ENCODE measurements at places on chromosomes 5 and 9.

- no peak for DNase-seq
These were observed 177.4 kb downstream of the SEC61B start for GRCh38 chr9:99399474-99399873.

DNA sequence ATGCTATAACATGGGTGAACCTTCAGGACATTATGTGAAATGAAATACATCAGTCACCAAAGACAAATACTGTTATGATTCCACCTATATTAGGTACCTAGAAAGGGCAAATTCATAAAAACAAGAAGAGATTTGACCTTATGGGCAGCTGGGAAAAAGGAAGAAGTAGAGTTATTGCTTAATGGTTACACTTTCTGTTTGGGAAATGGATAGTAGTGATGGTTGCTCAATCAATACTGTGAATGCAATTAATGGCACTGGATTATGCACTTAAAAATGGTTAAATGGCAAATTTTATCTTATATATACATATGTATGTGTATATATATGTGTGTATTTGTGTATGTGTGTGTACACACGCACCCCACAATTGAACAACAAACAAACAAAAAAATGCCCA lies 15.2 kb downstream of the FKBP15 start:
- DNase-seq, result no peak

DNA sequence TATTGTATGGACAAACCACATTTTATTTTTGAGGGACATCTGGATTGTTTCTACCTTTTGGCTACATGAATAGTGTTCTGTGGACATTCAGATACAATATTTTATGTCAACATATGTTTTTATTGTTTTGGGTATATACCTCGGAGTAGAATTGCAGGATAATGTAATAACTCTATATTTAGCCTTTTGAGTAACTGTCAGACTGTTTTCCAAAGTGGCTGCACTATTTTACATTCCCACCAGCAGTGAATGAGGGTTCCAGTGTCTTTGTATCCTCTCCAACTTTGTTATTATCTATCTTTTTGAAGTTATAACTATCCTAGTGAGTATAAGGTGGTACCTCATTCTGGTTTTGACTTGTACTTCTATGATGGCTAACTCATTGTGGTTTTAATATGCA lies 11.0 kb downstream of the NDUFS4 start:
- no peak for DNase-seq

DNA sequence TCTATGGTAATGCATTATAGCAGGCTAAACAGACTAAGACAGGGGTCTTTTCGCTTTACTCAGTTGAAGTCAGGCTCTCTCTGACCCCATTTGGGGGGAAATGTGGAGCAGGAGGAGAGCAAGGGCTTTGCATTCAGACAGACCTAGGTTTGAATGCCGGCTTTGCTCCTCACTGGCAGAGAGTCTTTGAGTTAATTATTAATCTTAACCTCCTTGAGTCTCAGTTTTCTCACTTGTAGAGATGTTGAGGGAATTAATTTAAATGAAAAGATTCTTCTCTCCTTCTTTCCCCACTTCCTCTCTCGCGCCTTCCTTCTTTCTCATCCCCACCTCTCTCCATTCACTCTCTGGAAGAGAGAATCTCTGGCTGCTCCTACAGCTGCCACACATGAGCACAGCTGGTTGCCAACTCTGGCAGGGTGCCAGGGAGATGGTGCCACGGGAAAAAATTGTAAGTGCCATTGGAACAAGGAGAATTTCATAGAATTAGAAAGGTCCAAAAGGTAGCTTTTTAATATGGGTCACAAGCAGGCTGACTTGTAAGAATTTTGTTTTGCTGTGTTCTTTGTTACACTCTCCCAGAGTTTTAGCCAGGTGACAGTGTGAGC lies 25.2 kb upstream of the GLRA1 start:
- DNase-seq, result no peak

DNA sequence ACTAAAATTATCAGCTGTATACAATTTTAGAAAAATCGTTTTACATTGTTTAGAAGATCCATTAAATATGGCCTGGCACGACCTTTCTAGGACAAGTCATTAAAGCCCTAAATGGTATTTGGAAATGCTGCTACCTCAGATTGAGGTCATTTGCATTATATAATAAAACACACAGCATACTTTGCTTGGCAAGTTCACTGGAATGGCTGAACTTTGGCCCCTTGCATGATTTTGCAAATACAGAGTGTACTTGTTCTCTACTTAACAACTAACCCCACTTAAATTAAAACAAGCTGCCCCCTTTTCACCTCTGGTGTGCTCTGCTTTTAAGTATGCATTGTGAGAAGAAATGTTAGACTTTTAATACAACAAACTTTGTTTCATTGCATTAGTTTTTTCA lies 860.1 kb downstream of the PTPRD start:
- no peak for DNase-seq

DNA sequence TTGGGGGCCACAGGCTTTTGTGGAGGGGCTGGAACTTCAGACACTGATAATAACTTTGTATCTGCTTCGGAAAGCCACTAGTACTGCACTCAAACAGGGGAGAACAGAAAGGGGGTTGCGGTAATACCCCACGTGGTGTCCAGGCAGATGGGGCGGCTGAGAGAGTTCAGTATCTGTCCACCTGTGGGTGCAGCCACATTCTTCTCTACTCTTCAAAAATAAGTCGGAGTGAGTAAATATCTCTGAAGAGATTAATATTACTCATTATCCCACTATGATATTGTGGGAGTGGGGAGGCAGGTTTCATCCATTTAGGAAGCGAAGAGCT lies 102.1 kb upstream of the SSBP2 start:
- DNase-seq, result no peak

GRCh38 chr5:130234816-130235215 lies 330.6 kb downstream of the CHSY3 start:
- DNase-seq, result no peak

DNA sequence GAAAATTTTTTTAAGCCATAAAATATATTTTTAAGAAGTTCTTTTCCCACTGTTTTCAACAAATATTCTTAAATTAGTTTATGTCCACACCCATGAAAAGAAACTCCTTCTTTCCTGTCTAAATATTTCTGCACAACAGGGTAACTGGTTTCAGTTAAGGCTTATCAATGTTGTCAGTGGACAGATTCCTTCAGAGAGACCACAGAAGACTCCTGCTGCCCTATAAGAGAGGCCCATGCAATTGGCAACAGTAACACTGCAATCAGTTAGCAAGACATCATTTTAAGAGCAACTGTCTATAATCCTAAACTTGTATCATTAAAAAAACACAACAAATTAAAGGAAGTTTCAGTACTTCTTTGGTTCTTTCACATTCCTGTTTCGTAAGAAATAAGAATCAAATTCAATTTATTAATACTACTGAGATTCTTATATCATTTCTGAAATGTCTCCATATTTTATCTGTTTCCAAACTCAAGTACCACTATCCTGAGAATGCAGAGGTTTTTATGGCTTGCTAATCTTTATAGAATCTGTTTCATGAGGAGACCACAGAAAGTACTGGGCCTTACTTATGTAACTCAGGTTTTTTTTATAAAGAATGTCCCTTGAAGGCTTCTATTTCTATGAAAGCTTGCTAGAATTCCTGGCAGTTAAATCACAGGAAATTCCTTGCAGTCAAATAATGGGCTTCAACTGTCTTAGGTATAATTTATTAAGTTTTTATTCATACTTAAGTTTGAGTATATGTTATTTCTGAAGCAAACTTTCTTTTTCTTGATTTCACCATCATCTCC lies 240.2 kb downstream of the RFX3 start:
- no peak for DNase-seq

- no peak for DNase-seq
These were observed 3.1 kb downstream of the POLR3G start for GRCh38 chr5:90477621-90478215.

DNA sequence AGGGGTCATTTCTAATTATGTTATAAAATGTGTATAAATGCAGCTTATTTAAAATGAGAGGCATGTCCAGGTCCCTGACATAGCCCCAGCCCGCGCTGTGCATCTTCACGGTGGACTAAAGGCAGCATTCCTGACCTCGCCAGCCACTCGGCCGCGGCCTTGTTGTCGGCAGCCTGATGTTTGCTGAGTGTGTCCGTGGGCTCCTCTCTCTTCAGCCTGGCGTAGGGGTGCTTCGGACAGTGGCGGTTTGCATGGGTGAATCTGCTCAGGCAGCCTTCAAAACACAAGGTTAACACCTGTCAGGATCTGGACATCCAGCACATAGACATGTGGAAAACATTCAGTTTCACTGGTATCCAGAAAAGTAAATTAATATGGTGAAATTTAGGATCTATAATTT lies 8.8 kb upstream of the SLC35D2 start:
- DNase-seq, result no peak

GRCh38 chr5:175243441-175243840 lies 200.5 kb downstream of the DRD1 start:
- DNase-seq, result no peak

DNA sequence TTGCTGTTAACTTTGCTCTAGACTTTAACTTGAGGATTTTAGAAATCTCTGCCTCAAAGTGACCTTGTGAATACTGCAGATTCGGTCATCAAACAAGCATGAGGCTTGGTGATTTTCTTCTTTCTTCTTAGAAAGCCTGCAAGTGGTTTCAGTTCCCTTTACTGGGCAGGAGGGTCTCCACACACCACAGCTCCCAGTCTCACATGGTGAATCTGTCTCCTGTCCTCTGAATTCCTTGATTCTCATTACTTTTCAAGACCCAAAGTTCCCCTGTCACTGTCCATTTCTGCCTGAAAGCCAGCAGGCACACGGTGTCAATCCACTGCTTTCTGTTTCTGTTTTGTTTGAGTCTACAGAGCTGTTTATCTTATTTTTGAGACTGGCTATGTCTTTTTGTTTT lies 14.1 kb downstream of the HSPB3 start:
- DNase-seq, result no peak

DNA sequence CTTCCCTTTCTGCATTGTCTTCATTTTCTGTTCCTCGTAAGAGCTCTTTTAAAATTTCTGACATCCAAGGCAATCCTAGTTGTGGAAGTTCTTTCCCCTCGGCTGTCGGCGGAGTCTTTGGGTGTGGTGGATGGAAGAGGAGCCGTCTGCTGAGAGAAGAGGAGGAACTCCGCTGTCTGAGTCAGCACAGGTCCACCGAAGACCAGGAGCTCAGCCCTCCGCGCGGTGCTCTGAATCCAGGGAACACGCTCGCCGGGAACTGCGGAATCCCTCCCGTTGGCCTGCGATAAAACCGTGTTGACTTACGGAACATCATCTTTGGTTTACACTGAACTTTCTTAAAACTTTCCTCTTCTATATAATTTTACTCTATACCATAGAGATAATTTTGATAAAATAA lies 100.7 kb upstream of the IRX4 start:
- no peak for DNase-seq

DNA sequence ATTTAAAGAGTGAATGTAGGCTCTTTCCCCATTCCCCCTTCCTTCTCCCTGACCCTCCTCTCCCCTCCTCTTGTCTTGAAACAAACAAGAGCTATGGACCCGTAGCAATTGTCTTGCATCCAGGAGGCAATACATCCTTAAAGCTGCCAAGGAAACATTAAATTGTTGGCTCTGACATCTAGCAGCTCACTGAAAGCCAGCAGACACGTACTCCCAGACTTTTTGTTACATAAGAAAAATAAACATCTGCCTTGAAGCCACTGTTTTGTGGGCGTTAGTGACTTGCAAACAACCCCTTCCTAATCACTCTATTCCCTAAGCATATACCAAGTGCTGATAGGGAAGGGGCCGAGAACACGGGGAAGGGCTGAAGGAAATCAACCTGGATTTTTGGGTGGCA lies 8.6 kb downstream of the SLC45A2 start:
- DNase-seq, result no peak

- DNase-seq, result no peak
These were observed 29.4 kb upstream of the SPATA31D4 start for GRCh38 chr9:81898851-81899250.

GRCh38 chr9:90368928-90369327 lies 273.7 kb downstream of the DIRAS2 start:
- no peak for DNase-seq

DNA sequence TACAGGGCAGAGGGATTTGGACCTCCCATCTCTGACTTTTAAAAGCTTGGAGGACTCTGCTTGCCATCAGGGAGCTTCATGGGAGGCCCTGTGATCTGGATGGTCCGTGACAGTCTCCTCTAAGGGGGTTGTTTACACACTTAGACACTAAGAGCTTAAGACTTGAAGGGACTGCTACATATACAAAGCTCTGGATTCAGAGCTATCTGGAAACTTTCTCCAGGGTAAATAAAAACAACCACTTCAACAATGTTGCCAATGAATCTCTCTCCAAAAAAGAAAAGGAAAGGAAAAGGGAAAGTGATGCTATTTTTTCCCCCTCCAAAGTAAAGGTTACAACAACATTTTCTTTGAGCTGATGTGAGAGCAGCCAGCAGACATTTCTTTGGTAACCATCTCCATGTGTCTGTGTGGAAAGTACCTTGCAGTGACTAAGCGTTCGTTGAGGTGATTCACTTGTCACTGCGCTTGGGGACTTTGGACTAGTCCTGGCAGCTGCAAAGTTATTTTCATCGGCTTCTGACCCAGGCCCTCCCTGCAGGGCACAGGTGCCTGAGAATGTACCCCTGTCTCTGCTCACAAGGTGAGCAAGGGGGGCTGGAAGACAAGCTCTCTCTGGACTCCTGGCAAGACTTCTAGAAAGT lies 262.1 kb upstream of the KLF4 start:
- no peak for DNase-seq

DNA sequence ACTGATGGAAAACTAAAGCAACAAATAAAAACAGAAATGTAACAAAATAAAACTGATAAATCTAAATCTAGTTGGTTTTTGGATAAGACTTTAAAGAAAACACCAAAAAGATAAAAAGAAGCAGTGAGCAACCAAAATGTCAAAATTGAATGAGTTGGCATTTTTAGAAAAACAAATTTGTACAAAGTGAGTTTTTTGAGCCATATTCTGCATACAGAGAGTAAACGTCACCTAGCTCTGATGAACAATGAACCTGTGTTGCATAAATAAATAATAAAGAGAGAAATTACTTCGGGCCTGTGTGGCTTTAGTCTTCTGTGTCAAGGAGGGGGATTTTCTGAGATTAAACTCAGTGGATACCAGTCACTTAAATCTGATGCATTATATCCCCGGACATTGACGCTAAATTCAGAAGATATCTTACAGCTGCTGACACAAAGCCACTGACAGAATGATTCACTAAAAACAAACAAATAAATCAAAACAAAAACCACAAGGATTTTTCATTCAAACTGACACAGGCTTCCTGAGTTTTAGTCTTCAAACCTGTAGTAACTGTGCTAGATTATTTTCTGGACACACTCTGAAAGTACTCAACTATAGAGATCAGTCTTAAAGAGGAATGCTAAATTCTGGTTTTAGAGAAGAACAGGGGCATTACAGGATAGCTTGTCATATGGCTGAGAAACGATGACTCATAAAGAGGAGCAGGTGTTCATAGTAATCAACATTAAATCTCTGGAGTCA lies 403.5 kb upstream of the ST8SIA4 start:
- no peak for DNase-seq

- DNase-seq, result no peak
These were observed 43.6 kb downstream of the BASP1 start for GRCh38 chr5:17261075-17261474.

Measured in stimulated activated CD4-positive, alpha-beta T cell treated with anti-CD3 and anti-CD28 coated beads, Interleukin-4, amount 100 ng/mL, for 24 hours (primary cell).